Activated naive CD8-positive, alpha-beta T cell treated with anti-CD3 and anti-CD28 coated beads for 36 hours (primary cell): ENCODE measurements at places on chromosomes 6 and 20. TPM values are rescaled to one million over a fixed set of nuclear protein-coding genes. Genes with fewer than 3 reads are reported as not detected.

The RAET1L gene
- total RNA-seq, result not detected

The OR12D3 gene
- total RNA-seq, result not detected

The LY6G6D gene
- not detected for total RNA-seq

The ZNF165 gene
- total RNA-seq, result 4.3 TPM

The TPX2 gene
- total RNA-seq, result 111 TPM

The ANKRD6 gene
- total RNA-seq, result 2.2 TPM

The RIMS4 gene
- total RNA-seq, result 0.08 TPM
